ENCODE measurements at places on chromosomes 13 and 19.

- no peak for DNase-seq
These were observed 83.7 kb downstream of the AKAP11 start for GRCh38 chr13:42355491-42356183.

- DNase-seq = no peak
These were observed 62.6 kb downstream of the MLLT1 start for GRCh38 chr19:6216996-6217751.

DNA sequence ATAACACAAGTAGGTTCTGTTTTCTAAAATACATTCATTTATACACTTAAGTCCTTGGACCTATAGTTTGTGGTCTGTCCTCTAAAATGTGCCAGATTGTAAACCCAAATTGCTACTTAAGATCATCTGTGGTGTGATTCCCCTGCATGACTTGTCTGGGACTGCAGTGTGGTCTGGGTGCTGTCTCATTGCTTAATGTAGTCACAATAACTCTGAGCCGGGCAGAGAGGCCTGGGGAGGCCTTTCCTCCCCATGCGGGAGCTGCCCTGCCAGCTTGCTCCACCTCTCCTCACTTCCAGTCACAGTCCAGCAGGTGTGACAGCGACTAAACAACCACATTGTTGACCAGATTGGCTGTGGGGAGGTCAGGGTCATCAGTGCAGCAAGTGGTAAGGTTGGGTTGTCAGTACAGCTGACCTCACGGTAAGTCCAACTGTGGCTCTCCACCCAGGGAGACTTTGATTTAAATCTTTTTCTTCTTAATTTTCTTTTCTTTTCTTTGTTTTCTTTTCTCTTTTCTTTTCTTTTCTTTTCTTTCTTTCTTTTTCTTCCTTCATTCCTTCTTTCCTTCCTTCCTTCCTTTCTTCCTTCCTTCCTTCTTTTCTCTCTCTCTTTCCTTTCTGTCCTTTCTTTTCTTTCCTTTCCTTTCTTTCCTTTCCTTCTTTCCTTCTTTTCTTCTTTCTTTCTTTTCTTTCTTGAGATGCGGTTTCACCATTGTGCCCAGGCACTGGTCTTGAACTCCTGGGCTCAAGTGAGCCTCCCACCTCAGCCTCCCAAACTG, 4.4 kb upstream of the TUBA3C start:
- DNase-seq = no peak

GRCh38 chr13:20492641-20493040, 33.0 kb downstream of the CRYL1 start:
- peak; percentile 23 for DNase-seq

DNA sequence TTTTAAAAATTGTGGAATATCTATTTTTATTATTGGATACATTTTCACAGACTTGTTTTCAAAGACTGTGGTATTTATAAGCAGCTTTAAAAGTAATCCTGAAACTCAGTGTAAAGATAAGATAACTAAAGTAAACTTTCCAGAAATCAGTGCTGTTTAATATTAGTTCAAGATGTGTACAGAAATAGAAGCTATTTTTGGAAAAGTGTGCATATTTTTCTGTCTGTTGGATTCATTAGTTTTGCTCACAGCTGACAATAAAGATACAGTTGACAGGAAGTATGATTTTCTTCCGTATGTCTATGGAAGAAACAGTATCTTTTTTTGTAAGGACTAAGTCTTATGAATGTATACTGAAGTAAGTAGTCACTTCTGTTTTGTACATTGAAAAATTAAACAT, 85.9 kb downstream of the GJA3 start:
- DNase-seq = no peak

All from NCI-H526 treated with DMSO at 0.1 percent for 48 hours (cell line).